ENCODE measurements at places on chromosomes 6 and 20.

DNA sequence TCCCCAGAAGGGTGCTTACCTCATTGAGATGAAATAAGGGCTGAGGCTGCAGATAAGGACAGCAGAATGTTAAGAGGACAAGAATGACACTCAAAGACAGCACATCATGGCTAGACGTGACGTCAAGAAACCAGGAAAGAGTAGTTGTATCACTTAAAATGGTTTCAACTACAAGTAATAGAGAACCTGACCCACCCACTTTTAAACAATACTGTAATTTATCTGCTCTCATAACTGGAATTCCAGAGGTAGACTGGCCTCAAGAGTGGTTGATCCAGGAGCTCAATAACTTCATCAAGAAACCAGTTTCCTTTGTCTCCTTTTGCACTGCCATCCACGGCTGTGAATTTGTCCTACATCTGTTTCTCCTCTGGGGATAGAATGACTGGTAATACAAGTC is 187.1 kb downstream of the EYA4 start:
- no peak for DNase-seq

GRCh38 chr6:7909323-7910276 is 988 bp downstream of the TXNDC5 start:
- DNase-seq: no peak

DNA sequence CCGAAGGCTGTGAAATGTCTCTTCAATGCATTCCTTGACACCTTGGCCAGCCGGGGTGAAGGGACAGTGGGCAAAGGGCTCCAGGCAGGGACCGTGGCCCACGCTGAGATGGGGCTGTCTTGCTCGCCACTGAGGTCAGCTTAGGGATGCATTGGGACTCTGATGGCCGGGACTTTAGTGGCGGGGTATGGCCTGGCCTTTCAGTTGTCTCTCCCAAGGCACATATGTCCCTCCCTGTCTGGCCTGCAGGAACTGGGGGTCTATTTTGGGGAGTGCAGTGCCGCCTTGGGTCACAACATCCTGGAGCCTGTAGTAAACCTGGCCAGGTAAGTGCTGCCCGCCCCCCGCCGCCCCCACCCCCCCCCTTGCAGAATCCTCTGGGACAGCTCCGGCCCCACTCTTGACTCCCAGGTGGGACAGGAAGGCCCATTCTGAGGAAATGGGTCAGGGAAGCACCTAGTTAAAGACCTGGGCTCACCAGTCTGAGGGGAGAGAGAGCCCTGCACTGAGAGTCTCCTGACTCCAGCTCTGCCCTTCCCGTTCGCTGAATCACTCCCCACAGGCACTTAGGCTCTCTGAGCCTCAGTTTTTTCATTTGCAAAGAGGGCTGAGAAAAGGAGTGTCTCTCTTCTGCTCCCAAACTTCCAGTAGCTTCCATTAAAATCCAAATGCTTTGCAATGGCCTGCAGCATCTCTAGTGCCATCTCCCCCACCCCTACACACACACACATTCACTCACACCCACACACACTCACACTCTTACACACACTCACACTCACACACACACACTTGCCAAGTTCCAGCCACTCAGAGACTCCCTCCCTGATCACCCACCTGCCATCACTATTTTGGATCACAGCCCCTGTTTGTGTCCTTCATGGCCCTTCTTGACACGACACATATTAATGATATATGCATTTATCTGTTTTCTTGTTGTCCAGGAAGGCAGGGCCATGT is 33.1 kb downstream of the RAB44 start:
- DNase-seq: no peak

GRCh38 chr6:91447530-91448254 is 860.8 kb upstream of the MAP3K7 start:
- DNase-seq: no peak

GRCh38 chr6:39700362-39700761 is 24.8 kb downstream of the KIF6 start:
- no peak for DNase-seq

GRCh38 chr6:164826831-164827468 is 482.5 kb downstream of the C6orf118 start:
- no peak for DNase-seq

GRCh38 chr6:55445648-55446204 is 118.5 kb downstream of the GFRAL start:
- DNase-seq: no peak

DNA sequence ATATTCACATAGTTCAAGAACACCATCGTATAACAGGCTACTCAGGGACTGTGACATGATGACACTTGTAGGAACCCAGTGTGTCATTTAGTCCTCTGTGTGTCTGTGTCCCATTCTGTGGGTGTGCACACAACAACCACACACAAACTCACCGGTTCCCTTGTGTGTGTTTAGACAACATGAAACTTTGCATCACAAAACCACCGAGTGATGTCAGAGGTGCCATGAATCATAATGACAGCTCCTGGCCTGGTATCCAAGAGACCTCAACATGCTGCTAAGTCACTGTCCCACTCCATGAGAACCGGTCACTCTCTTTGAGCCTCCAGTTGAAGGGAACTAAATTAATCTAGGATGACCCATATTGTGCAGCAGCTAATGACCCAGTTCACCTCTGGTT is 421.3 kb downstream of the PREX1 start:
- DNase-seq: no peak

DNA sequence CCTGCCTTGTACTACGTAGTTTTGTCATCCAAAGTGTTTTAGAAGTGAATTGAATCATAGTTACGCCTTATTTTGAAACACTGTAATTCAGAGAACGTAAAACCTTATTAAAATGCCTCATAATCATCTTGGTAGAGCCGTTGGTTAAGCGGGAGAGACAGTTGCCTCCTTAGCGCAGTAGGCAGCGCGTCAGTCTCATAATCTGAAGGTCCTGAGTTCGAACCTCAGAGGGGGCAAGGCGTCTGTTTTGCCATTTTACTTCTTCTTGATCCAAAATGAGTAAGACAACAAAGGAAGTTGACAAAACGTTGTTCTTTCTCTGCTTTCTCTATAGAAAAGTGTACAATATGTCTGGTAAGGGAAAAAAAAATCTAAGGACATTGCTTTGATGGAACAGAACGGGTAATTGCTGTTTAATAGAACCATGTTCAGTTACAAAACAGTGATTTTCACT is 20.7 kb upstream of the TRIM27 start:
- DNase-seq: peak; percentile 33

DNA sequence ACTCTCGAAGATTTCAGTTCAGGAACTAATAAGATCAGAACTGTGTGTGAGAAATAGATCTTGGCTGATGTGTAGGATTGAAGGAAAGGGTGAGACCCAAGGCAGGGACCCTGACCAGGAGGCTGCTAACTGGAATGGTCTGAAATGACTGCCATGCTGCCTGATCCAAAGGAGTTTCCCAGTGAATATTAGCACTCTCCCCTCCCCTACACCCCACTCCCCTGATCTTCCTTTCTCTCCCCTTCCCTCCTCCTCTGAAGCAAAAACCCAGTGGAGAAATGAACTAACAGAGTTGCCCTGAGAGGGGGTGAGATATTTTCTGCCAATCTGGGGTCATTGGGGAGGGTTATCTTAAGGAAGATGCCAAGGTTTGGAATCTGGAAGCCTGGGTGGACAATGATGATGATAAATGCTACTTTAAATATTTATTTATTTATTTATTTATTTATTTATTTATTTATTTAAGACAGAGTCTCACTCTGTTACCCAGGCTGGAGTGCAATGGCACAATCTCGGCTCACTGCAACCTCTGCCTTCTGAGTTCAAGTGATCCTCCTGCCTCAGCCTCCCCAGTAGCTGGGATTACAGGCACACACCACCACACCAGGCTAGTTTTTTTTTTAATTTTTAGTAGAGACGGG is 371.0 kb upstream of the CHD6 start:
- no peak for DNase-seq

- DNase-seq: no peak
Observed at GRCh38 chr6:145178391-145178790, 556.9 kb downstream of the EPM2A start.

DNA sequence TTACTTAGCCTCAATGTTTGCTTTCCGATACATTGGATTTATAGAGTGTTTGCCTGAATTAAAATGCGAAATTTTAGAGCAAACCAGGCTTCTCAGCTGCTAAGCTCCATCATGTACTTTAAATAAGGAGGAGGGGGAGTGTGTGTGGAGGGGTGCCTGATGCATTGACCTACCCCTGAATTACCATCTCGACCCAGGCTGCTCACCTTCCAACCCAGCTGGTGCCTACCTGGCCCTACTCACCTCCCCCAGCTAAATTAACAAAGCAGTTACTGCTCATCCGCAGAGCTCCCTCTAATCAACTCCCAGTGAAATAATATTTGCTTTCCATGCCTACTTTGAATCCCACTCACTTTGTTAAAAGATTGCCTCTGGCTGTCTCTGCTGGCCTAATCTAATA is 544.5 kb downstream of the MAFB start:
- DNase-seq: no peak

DNA sequence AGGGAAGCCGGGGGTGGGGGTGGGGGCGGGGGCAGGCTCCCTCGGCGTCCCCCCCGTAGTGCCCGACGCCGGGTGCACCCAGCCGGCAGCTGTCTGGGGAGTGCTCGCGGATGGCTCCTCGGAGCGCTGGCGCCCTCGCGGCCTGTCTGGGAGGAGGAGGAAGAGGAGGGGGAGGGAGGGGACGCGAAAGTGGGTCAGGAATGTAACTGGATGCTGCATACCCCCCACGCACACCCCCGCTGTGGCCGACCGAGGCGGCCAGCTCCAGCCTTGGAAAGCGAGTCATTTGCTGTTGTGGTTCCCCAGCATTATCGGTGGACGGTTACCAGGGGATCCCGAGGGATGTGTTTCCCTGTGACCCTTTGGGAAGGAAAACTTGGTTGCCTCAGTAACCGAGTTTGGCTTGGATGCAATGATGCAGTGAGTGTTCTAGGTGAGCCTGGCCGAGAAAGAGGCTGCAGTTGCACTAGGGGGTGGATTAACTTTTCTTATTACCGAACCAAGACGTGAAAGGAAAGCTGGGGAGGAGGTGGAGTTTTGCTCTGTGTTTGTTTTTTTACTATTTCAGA is 55.2 kb upstream of the RREB1 start:
- no peak for DNase-seq

DNA sequence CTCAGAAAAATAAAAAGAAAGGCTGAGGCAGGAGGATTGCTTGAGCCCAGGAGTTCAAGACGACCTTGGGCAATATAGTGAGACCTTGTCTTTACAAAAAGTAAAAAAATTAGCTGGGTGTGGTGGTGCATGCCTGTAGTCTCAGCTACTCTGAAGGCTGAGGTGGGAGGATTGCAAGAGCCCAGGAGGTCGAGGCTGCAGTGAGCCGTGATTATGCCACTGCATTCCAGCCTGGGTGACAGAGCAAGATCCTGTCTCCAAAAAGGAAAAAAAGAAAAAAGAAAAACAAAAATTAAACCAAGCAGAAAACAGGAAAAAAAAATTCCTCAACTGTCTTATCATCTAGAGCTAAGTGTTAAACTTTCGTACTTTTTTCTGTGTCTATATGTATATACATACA is 12.4 kb upstream of the SRSF3 start:
- DNase-seq: no peak

DNA sequence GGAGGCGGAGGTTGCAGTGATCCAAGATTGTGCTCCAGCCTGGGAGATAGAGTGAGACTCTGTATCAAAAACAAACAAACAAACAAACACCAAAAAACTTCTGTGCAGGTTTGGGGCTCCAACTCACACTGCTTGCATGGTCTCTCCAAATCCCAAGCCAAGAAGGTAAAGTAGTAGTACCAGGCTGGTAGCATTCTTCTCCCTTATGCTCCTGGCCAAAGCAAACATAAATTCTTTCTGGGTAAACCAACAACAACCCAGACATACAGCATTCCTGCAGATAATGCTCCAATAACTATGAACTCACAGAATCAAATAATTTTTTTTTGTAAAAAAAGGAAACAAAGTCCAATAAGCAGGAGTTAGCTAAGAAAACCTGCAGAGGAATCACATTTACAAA is 57.8 kb upstream of the KLHL31 start:
- no peak for DNase-seq

DNA sequence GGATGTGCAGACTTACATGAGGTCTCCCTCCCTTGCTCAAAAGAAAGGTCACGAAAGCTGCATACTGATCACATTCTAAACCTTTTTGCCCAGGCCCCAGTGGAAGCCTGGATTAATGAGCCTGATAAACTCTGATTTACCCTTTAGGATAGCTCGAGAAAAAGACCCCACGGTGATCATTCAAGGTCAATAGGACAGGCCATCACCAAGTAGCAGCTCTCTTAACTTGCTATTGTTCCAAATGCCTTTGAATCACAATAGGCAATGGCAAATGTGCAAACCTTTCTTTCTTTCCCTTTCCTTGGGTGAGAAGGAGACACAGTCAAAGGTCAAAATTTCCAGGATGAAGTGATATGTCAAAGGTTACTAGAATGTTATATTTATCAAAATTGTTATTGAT is 327.3 kb downstream of the HDGFL1 start:
- no peak for DNase-seq

GRCh38 chr6:118489990-118490389 is 58.1 kb upstream of the PLN start:
- no peak for DNase-seq

DNA sequence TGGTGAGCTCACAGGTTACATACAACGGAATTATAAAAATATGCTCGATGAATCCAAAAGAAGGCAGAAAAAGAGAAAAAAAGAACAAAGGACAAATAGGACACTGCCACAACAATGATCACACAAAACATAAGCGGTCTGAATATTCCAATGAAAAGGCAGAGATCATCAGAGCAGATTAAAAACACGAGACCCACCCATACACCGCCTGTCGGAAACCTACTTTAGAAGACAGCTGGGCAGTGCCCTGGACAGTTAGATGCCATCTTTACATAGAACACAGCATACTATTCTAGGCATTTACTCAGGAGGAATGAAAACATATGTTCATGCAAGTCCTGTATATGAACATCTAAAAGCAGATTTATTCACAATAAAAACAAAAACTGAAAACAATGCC is 204.1 kb downstream of the TTLL2 start:
- DNase-seq: no peak

- DNase-seq: no peak
Observed at GRCh38 chr6:140388192-140388802, 1013.8 kb upstream of the CITED2 start.

DNA sequence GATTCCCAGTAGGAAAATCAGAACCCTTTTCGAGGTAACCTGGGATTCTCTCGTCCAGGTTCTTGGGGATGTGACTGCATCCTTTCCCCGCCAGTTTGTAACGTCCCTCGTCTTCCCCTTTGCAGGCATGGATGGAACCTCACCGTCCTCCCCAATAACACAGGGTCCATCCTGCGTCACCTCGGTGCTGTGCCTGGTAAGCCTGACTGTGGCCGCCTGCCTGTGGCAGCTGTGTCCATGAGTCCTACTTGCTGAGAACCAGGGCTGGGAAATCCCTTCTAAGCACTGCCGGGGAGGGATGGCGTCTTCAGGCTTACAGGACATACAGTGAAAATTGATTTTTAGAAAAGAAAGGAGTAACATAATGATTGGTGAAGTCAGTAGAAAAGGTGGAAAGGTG is 155.6 kb downstream of the DTNBP1 start:
- DNase-seq: no peak
